ENCODE measurements at places on chromosomes 5 and 9.

DNA sequence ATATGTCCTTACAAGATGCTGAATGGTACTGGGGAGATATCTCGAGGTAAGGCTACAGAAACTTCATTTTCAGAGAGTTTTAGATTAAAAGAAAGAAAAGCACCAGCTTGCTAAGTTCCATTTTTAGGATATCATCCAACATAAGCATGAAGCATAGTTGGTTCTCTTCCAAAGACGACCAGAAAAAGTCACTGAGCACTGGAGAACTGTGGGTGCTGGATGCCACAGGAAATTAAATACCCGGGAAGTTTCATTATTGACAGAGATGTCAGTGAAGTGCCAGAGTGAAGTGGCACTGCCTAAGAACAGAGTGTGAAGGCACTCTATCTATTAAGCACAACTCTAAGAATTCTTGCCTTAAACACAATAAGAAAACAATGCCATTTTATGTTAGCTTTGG is 76.8 kb downstream of the PIK3R1 start:
- DNase-seq = no peak

- DNase-seq = peak; percentile 37
Observed at GRCh38 chr9:112624711-112625707, 92.9 kb downstream of the INIP start.

- no peak for DNase-seq
Observed at GRCh38 chr9:95147452-95148207, 169.9 kb downstream of the FANCC start.

GRCh38 chr9:5361326-5362010 is 21.8 kb upstream of the RLN1 start:
- DNase-seq = no peak

GRCh38 chr5:102711525-102712385 is 43.4 kb upstream of the PAM start:
- DNase-seq = peak; percentile 13

All from bronchial epithelial cell (primary cell).